Brain pericyte (primary cell): ENCODE measurements at places on chromosomes 6 and 20.

- DNase-seq = no peak
These were observed 224.0 kb downstream of the EYA2 start for GRCh38 chr20:47118641-47119040.

DNA sequence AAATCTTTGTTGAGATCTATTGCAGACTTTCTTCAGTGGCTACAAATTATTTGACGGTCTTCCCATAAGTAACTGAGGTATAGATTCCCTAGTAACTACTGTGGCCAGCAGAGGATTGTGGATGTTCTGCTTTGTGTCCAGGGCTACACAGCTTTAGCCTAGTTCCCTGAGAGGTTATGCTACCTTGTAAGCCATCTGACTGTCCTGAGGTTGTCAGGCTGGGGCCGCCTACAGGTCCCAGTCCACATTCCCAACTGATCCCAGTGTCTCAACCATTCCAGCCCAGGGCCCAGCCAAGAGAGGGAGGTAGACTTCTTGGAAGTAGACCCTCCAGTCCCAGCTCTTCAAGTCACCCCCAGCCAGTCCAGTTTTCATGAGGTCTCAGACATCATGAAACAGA is 57.7 kb downstream of the BANF2 start:
- no peak for DNase-seq

- DNase-seq = no peak
These were observed 126.7 kb downstream of the AIG1 start for GRCh38 chr6:143187238-143187923.

DNA sequence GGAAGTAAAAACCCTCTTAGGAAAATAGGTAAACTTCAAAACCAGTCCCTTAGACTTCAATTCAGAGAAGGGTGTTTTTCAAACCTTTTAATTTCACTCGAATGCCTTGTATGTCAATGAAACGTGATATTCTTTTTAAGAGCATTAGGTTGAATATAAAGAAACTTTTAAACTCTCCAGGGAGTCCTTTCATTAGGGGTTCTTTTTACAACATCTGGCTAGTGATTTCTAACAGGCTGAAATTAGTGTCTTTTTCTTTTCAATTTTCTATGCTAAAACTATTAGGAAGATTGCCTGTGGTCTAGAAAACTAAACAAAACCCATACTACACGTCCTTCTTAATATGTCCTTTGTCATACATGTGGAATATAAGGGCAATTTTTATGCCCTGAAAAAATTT is 569.7 kb upstream of the CITED2 start:
- no peak for DNase-seq

GRCh38 chr20:17875981-17876385 is 92.6 kb downstream of the SNX5 start:
- DNase-seq = no peak

GRCh38 chr20:63701051-63701328 is 4.5 kb downstream of the TNFRSF6B start:
- no peak for DNase-seq

DNA sequence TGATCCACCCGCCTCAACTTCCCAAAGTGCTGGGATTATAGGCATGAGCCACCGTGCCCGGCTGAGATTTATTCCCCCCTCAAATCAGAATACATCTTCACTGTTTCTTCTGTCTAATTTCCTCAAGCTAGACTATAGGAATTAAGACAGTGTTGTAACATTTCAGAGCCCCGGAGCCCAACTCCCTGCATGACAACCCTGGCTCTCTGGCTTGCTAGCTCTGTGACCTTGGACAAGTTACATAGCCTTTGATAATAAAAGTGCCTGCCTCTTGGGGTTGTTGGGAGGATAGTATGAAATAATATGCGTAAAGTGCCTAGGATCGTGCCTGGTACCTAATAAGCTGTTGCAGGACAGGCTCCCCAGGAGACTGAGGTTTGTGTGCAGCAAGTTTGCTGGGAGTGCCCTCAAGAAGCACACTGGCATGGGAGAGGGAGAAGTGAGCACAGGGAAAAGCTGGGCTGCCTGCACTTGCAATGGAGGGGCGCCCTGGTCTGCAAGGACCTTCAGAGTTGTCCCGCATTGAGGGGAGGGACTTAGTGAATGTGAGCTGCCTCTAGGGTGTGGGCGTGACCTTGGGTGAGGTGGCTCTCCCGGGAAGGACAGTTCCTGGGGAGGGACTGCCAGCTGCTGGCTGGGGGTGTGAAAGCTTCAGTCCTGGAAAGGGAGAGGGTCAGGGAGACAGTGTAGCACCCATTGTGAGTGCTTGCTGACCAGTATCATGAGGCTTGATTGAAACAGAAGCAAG is 43.4 kb downstream of the TAF8 start:
- no peak for DNase-seq

- no peak for DNase-seq
These were observed 173.6 kb downstream of the TFAP2B start for GRCh38 chr6:50992232-50992631.

DNA sequence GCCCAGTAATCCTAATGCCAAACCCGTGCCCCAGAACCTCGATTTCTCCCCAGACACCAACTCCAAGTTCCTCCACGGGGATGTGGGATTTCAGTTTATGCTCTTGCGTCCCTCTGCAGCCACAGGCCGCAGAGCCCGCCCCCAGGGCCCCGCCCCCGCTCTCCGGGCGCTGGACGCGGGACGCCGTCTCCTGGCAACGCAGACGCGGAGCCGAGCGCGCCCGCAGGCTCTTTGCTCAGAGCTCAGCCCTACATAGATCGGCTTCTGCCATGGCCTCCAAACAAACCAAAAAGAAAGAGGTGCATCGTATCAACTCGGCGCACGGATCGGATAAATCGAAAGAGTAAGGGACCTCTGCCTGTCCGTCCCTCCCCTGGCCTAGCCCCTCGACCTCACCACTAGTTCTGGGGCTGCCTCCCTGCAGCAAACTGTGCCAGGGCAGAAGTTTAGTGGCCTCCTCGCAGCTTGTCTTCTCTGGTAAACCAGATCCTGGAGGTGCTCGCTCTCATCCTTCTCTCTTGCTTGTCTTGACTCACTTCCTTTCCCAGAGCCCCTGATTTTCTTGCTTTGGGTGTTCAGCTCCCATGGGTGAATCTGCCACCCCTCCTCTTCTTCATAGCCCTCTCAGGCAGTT is at the start of gene ADGB:
Gene ADGB, plus strand, starts transcription at position 201 of the 634 bp plus-strand sequence. Its CDS starts 69 bp downstream, at position 270.
- DNase-seq = peak; percentile 16

GRCh38 chr20:40965671-40966070 is 63.0 kb upstream of the TOP1 start:
- DNase-seq = no peak

GRCh38 chr20:36644706-36645095 is 1.3 kb downstream of the SLA2 start:
- no peak for DNase-seq

DNA sequence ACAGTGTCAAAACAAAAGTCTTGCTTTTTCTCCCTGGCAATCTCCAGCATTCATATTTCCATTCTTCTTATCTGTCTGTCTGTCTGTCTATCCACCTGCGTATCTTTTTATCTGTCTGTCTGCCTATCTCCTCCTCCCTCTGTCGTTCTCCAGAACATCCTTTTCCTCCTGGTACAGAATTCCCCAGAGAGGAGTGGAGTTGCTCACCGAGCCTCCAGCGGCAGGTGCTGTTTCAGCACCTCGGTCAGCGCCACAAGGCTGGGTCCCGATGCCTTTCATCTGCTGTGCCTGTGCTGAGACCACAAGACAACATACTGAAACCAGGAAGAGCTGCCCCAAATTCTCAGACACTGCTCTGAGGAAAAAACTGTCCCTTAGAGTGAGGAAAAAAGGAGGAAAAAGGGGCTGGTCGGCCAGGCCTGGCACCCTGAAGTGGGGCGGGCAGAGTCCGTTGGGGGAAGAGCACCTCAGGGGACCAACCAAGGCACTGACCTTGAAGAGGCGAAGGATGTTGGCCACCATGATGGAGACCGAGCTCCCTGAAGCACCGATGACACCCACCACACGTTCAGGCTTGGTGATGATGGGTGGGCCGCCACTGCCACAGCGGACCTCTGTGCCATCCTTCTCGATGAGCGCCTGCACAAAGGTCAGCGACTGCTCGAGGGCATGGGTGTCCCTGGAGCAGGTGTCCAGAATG is 13.3 kb downstream of the GRM4 start:
- DNase-seq = no peak

GRCh38 chr6:166228839-166229528 is 61.3 kb upstream of the TBXT start:
- no peak for DNase-seq

DNA sequence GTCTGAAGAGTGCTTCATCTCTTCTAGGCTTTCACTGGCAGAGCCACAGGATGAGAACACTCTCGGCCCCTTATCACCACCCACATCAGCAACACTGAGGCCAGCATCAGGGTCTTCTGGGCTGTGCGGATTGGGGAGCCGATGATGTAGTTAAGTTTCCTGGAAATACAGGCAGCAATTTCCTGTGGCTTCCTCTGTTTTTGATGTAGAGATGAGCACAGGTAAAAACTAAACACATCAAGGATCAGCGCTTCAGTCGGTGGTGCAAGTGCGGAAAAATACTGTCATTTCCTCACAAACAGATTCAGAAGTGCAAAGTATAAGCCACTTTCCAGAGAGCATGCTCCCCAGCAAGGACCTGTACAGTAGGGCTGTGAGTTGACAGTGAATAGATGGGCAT is 62.6 kb downstream of the BACH2 start:
- no peak for DNase-seq

DNA sequence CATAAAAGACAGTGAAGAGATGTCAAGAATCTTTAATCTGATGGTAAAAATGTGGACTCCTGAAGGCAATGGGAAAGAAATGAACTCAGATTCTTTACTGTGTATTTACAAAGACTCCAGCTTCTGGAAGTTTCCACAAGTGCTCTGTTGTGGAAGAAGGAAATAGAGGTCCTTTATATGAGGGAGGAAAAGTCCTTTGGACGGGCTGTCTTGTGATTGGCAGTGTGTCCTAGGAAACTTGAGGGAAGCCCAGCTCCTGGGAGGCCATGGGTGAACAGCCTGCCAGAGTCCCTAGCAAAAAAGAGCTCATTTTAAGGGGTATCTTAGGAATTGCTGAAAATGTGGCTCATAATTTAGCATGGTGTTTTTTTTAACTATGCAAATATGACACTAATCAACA is 92.0 kb downstream of the RNASET2 start:
- DNase-seq = no peak

DNA sequence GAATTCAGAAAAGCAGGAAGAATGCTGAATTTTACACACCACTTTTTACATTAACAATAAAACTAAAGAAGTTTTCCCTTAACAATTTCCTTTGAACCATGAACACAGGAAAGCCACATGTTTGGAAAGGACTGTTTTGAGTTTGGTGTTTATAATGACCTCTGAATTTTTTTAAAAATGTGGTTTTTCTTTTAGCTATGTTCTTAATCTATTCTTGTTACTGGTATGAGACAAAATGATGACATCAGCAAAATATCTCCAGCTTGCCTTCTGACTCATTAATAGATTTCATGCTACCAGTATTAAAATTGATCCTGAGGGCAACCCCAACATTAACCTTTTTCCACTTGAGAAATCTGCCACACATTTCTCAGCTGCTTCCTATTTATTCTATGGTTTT is 217.5 kb upstream of the THEMIS start:
- DNase-seq = no peak

GRCh38 chr6:161543684-161544309 is 269.9 kb upstream of the AGPAT4 start:
- no peak for DNase-seq

DNA sequence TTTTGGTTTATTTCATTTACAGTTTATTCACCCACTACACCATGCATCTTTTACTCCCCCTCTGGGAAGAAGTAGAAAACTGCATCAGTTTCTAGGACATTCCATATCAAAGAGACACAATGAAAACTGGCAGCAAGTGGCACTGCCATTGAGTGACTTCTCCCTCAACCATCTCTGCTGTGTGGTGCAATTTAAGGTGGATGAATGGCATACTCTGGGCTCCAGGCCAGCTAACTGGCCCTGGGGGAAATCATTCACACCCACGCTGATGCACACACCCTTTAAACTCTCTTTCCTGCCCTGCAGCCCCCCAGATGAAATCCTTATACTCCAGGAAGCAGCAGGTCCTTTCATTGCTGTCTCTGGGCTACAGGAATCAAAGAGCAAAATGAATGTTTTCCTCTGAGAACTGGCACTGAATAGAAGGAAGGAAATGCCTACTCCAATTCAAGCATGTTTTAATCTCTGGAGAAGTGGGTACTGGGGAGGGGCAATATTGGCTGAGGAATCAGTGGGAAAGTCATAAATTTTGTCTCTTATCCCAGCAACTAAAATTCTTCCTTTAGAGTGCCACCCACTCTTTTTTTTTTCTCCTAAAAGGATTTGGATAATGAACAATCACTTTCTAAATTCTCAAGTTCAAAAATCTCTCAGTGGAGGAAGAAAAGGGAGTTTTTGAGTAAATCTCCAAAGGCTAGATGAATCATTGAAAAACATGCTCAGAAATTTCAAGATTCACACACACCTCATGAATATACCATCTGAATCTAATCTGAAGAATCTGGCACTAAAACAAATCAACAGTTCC is 16.9 kb upstream of the RFPL4B start:
- DNase-seq = no peak

DNA sequence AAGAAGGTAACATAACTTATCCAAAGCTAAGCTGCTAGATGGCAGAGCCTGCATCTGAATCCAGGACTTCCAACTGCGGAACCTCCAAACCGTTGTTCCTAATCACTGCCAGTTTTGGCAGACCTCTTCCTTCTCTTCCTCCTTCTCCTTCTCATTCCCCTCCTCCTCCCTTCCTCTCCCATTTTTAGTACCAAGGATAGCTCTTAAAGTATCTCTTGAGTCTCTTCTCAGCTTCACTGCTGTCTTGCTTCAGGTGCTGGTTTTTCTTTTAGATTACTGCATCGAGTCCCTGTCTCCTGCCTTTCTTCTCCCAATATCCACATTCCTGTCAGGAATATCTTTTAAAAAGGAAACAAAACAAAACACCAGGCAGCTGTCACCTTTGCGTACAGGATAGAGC is 77.1 kb downstream of the CDYL start:
- no peak for DNase-seq

- peak; percentile 25 for DNase-seq
These were observed 38.1 kb upstream of the HLA-E start for GRCh38 chr6:30450909-30451841.

DNA sequence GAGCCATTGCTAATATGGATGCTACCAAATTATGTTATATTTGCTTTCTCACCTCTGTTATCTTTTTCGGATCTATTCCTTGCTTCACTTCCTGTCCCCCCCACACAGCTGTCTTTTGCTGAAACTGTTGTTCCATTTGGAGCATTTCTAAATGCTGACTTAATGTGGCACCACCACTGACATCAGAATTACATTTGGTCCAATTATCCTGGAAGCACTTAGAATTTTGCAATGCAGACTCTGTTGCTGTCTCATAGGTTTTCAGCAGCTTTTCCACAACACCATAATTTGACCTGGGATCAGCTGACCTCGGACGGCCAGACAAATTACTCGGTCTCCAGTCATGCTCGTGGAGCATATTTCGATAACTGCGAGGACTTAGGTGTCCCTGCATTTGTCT is 12.8 kb downstream of the KIAA0408 start:
- DNase-seq = no peak
